Stimulated activated CD8-positive, alpha-beta memory T cell treated with anti-CD3 and anti-CD28 coated beads, Interleukin-4, amount 100 ng/mL, for 1 hour (primary cell): ENCODE measurements at places on chromosomes 2 and 18.

- no peak for DNase-seq
These were observed 108.4 kb upstream of the BZW1 start for GRCh38 chr2:200703127-200703925.

DNA sequence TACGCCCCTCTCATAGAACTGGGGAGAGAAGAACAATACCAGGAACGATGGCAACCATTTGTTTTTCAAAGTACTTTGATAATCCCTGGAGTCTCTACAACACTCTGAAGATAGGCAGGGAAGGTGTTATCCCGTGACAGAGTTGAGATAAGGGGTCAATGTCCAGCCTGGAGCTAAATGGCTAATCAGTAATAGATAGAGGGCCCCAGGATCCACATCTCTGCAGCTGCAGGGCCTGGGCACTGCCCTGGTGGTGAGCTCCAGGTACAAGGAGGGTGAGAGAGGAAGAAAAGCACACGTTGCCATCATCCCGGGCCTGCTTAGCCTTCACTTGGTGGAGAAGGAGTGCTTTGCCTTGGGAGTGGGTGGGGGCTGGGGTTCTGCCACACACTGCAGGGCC, 260.6 kb downstream of the PRKCE start:
- DNase-seq = no peak

DNA sequence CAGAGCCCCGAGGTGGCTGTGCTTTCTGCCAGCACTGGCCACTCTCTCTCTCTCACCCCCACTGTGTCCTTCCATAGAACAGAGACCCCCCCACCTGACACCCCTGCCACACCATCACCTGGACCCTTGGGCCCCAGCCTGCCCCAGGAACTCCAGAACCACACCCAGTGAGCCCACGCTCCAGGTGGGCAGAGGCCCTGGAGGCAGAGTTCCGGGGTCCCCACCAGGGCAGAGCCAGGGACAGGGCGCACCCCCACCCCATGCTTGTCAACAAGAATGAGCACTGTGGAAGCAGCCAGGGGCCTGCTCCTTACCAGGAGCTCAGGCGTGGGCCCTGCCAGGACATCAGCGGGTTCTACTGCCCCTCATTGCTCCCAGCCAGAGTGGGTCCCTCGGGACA, 14.6 kb downstream of the PASK start:
- DNase-seq = no peak

- DNase-seq = no peak
These were observed 136.4 kb upstream of the SLC14A2 start for GRCh38 chr18:45478889-45479288.

GRCh38 chr2:112034924-112035323, 20.1 kb upstream of the TMEM87B start:
- DNase-seq = no peak

DNA sequence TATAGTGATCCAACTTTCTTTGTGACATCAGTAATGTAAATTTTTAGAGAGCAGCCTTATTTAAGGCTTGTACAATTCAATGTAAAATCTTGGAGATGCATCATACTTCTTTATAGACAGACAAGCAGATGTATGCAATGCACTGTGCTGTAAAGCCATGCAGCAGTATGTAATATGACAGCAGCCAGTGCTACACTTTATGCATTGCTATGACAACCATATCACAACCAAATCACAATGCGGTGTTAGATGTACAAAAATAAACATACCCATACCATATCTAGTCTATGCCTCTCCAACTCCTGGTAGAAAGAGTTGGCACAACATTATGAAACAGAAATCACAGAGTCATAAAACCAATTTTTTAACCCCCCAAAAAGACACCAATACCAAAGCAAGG, 110.3 kb upstream of the WDSUB1 start:
- no peak for DNase-seq

- no peak for DNase-seq
These were observed 44.9 kb downstream of the RBBP8 start for GRCh38 chr18:22977847-22978701.

- no peak for DNase-seq
These were observed 43.6 kb upstream of the VPS54 start for GRCh38 chr2:64062840-64063239.

DNA sequence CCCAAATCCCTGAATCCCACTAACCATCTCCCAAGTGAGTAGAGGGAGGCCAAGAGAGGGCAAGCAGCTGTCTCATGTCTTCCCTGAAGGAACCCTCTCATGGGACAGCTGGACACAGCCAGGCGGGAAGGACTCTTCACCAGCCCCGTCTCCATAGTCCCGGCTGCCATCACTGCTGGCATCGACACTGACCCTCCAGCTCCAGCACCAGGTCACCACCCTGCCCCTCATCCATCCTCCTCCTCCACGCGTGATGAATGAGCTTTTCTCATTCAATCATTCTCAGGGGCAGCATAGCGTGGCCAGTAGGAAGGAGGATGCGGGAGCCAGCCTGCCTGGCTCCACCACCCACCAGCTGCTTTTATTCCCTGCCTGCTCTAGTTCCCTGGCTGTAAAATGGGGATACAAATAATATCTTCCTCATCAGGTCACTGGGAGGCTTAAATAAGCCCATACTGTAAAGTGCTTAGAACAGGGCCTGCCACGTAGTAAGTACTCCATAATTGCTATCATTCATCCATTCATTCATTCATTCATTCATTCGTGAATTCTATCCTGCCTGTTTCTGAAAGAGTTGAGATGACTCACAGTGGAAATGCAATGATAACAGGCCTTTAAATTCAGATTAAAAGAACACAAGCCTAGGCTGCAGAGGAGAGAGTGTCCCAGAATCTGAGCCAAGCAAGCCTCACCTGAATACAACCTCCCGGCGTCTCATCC, 30.5 kb upstream of the FOSL2 start:
- DNase-seq = no peak

GRCh38 chr18:79905389-79905911, 46.0 kb downstream of the SLC66A2 start:
- no peak for DNase-seq

DNA sequence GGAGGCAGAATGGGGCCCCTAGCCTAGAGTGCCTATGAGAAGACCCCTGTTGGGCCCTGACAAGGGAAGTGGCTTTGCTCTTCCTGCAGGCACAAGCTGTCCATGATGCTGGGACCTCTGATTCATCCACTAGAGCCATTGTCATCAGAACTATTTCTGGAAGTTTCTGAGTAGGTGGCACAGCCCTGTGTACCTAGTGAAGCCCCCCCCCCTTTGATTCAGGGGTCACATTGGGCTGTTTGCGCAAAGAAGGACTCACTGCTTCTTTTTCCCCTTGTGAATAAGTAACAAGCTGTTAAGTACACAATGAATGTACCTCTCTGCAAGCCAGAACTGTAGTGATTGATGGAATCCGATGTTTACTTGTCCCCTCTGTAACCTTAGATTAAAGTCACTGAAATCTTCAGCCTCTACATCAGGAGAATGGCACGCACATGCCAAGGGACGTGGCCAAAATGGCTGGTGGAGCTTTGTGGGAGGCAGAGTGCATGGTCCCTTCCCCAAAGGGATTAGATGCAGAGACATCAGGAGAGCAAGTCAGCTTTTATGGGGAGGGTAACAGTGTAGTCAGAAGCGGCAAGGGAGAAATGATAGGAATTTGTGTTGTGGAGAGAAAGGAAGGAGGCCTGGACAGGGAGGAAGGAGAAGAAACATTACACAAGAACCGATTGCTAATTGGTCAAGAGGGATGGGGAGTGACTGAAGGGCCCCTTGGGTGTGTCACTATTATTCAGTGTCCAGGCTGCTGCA, 267.6 kb upstream of the RAB12 start:
- no peak for DNase-seq

- no peak for DNase-seq
These were observed 200.5 kb upstream of the CHAC2 start for GRCh38 chr2:53567073-53567472.

GRCh38 chr2:128784626-128785306, 466.1 kb upstream of the HS6ST1 start:
- no peak for DNase-seq

- no peak for DNase-seq
These were observed 4.5 kb downstream of the NR4A2 start for GRCh38 chr2:156327835-156328695.

GRCh38 chr2:213316001-213316735, 31.9 kb downstream of the SPAG16 start:
- no peak for DNase-seq

DNA sequence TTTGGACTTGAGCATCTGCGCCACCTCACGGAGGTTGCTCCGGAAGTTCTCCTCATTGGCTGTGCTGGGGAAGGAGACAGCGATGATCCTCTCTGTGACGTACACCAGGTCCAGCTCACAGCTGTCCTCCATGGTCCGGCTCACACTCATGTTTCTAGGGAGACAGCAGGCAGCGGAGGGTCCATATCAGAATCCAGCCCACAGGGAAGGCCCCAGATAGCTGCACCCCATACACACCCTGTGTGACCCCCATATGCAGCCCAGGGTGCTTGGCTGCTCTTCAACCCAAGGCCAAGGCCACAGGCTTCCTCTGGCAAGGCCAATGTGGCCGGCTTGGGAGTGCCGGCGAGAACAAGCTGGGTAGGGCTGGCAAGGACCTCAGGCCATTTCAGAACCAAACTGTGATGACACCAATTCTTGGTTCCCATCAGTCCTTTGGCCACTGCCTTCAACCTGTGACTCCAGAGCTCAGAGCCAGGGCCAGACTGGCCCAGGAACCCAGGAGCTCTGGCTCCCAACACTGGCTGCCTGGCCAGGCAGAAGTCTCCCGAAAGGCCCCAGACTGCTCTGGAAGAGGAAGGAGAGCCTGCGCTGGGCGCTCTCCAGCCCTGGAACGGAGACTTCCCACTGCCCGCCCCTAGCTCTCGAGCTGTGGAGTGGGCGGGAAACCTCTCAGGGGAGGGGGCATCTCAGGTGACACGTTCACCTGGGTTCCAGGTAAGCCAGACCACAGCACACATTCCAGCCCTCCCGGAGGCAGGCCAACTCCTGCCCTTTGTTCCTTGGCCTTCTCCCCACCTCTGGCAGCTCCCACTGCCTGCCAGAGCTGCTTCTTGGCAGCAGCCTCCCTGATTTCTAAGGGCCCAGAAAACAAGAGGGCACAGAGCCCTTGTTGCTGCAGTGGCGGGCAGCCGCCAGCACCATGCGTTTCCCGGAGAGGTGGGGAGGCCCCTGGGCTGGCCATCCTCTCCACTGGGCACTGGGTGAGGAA, 104.7 kb downstream of the TNS1 start:
- DNase-seq = no peak

- no peak for DNase-seq
These were observed 75.0 kb upstream of the BZW1 start for GRCh38 chr2:200736646-200737274.

DNA sequence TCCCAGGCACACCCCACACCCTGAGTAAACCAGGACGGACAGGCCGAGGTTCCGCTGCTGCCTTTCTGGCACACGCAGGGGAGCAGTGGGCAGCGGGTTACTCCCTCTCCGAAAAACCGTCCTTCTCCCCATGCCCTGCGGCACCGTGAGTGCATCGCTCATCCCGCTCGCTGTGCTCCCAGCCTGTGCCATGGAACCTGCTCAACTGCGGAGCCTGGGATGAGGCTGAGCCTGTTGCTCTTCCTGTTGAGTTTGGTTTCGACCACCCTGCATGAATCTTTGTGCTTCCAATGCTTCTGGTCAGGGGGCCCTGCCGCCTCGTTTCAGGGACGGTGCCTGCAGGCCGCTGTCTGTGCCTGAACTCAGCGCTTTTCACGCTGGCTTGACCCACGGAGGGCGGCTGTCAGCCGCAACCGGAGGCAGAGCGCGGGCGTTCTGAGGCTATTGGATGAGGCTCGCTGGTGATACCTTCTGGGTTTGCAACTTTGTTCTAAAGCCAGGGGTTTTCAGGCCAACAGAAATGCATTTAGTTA, 106.7 kb downstream of the MBP start:
- DNase-seq = no peak

GRCh38 chr2:174964404-174964803, 40.8 kb downstream of the CHN1 start:
- no peak for DNase-seq

- no peak for DNase-seq
These were observed 39.4 kb downstream of the HRH4 start for GRCh38 chr18:24499814-24500213.

DNA sequence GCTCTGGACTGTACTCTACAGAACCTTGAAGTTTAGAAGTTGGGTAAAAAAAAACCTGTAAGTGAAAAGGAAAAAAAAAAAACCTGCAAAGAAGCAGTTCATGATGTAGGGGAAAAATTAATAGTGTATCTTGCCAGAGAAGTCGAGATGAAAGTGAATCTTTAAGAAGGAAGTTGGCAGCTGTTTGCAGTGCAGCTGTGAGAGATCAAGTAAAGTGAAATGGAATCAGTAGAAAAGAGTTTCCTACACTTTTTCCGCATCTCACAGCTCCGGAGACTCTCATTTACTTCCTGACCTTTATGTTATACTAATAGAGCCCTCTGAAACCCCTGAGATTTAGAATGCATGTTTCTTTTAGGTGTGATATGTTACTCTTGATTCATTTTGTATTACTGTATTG, 19.2 kb downstream of the RNMT start:
- DNase-seq = no peak

GRCh38 chr2:163757814-163758213, 22.0 kb upstream of the FIGN start:
- DNase-seq = no peak

DNA sequence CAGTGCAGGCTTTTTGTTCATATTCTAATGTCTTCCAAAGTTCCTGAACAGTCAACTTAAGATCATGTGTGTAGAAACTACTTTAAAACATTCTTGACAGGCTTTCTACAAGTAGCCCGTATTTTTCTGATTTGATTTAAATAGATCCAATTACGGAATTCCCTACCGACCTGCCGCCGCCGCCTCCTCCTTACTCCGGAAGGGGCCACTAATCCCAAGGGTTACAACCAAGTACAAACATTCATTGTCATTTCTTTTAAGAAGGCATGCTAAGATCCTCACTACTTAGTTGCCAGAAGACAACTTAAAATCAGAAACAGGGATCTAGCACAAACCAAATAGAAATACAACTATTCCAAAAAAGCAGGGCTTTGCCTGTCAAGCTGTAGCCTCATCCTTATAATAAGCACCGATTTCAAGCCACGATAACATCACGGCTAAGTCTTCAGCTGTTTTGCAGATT, 784 bp downstream of the WDR33 start:
- no peak for DNase-seq

DNA sequence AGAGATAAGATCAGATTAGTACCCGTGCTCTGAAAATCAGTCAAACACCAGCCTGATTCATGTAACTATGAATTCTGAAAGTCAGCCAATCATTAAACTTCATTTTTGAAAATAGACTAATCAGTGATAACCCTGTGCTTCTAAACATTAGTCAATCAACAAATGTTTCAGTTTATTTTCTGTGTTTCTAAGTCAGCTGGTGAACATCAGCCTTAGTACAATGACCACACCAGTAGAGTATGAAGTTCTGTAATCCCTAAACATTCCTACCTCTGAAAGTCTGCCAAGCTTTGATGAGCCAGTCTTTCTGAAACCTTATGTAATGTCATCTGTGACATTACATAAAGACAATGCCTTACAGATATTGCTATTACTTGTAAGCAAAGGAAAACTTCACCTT, 807.4 kb upstream of the CRIM1 start:
- DNase-seq = no peak

DNA sequence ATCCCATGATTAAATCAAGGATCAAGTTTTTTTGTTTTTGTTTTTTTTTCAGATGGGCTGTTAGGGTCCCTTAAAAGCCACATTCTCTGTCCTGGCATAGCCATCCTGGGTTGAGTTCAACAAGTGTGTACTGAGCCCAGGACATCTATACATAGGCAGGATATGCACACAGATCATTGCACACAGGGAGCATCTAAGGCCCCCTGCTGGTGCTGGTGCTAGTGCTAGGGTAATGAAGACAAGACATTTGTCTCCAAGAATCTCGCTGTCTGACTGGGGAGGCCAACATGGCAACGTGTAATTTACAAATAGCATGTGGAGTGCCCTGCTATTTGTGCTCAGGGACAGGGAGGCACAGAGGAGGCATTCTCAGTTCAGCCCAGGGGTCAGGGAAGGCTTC, 124.5 kb downstream of the VAPA start:
- DNase-seq = no peak
